ENCODE measurements at places on chromosomes 4 and X.

GRCh38 chr4:78529569-78530209 lies 21.9 kb upstream of the ANXA3 start:
- DNase-seq, result no peak

GRCh38 chr4:111045992-111046391 lies 423.1 kb upstream of the PITX2 start:
- DNase-seq, result no peak

- DNase-seq, result no peak
Measured at GRCh38 chr4:107035819-107036583, at the start of gene DKK2. Gene DKK2 (minus strand): TSS chr4:107036313. CDS start chr4:107035591, 722 bp downstream.

DNA sequence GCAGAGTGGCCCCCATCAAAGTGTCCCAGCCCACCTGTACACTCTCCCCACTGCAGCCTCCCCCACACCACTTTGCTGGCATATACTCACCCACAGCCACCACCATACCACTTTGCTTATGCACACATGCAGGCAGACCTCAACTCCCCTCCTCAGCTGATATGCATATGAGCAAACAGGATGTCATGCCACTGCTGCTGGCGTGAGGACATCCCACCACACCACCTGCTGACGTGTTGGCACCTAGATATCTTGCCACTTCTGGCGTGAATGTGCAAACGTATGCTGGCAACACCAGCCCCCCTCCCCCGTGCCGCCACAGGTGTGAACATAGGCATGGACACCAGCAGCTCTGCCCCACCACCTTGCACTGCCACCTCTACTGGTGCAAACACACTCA lies 22.4 kb upstream of the MAGEA8 start:
- no peak for DNase-seq

DNA sequence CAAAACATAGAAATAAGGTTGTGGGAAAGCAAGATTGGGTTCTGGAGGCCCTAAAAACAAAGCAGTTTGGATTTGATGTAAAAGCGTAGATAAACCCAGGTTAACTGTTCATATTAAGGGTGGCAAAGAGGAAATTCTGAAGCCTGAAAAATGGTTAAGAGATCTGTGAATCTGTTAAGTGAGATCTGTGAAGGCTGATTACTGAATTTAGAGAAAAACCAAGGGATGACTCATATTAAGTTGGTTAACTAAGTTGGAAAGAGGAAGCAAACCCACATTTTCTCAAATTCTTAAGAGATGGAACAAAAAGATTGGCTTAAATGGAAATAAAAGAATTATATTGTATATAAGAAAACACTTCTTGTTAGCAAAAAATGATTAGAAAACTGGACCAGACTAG lies 22.8 kb downstream of the GPAT3 start:
- no peak for DNase-seq

DNA sequence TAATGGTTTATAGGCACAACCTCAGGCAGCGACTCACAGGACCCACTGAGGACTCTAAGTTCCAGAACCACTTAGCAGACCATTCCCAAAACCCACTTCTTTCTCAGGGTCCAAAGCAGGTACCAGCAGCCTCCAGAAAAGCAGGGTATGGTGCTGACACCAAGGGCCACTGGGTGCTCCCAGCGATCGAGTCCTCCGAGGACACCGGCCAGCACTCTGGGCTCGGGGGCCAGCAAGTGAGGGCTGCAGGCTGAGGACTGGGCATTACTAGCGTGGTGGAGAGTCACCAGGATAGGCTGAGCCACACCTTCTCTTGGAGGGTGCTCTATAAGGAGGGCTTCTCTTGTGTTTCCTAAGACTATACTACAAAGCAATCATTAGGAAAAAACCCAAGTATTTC lies 19.3 kb downstream of the LETM1 start:
- DNase-seq, result no peak

- DNase-seq, result no peak
Measured at GRCh38 chrX:154333837-154334271, 38.3 kb downstream of the TKTL1 start.

- DNase-seq, result no peak
Measured at GRCh38 chrX:38626296-38626695, 65.0 kb downstream of the TSPAN7 start.

GRCh38 chr4:69831646-69832325 lies 28.2 kb downstream of the SULT1E1 start:
- DNase-seq, result no peak

DNA sequence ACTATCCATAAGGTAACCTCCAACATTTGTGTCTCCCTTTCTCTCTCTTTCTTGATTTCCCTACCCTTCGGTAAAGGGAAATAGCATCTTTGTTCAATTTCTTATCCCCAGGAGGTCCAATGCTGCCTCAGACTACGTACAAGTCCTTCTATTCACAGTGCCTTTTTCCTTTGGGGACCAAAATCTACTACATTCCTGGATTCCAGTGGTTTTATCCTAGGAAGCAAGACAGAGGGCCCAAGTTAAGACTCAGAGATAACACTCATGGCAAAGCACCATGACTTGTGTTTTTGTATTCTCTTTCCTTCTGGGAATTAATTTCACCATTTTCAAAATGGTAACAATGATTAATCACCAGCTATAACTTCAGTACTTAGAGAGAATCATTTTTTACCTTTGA lies 10.6 kb downstream of the G3BP2 start:
- no peak for DNase-seq

DNA sequence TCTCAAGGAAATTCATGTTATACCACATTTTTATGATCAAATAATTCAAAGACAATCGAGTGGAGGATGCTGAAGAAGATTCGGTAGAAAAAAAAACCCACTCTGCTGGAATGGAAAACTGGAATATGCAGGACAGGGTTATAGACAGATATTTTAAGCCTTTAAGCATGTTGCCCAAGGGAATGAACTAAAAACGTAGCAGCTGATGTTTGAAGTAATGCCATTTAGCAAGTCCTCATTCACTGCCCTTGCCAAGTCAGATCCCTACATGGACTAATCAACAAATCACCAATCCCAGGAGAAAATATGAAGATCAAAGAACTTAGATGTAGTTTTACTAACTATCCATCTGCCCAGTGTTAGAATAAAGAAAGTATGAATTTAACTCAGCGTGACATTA lies 75.6 kb upstream of the ETNPPL start:
- DNase-seq, result no peak

- DNase-seq, result no peak
Measured at GRCh38 chr4:48380583-48381167, 39.3 kb downstream of the SLAIN2 start.

GRCh38 chr4:86970447-86971354 lies 35.9 kb downstream of the AFF1 start:
- no peak for DNase-seq

DNA sequence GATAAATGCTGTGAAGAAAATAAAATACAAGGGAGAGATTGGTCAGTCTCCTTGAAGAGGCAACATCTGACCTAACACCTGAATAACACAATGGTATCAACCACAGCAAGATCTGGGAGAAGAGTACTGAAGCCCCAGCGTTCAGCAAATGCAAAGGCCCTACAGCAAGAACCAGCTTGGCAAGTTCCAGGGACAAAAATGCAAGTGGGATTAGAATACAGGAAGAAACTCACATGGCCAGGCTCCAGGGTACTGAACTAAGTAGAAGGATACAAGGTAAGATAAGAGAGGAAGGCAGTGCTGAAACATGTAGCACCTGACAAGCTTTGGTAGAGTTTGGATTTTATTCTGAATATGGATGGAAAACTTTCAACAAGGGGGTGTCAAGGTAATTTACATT lies 3.6 kb downstream of the SMIM14 start:
- DNase-seq, result no peak

DNA sequence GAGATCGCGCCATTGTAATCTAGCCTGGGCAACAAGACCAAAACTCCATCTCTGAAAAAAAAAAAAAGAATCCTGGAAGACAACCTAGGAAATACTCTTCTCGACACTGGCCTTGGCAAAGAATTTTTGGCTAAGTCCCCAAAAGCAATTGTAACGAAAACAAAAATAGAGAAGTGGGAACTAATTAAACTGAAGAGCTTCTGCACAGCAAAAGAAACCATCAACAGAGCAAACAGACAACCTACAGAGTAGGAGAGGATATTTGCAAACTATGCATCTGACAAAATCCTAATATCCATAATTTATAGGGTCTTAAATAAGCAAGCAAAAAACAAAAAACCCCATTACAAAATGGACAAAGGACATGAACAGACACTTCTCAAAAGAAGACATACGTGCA lies 76.5 kb upstream of the DUSP21 start:
- no peak for DNase-seq

- no peak for DNase-seq
Measured at GRCh38 chr4:84218031-84218430, 281.1 kb downstream of the NKX6-1 start.

GRCh38 chrX:19860571-19860970 lies 26.8 kb downstream of the SH3KBP1 start:
- DNase-seq, result no peak

DNA sequence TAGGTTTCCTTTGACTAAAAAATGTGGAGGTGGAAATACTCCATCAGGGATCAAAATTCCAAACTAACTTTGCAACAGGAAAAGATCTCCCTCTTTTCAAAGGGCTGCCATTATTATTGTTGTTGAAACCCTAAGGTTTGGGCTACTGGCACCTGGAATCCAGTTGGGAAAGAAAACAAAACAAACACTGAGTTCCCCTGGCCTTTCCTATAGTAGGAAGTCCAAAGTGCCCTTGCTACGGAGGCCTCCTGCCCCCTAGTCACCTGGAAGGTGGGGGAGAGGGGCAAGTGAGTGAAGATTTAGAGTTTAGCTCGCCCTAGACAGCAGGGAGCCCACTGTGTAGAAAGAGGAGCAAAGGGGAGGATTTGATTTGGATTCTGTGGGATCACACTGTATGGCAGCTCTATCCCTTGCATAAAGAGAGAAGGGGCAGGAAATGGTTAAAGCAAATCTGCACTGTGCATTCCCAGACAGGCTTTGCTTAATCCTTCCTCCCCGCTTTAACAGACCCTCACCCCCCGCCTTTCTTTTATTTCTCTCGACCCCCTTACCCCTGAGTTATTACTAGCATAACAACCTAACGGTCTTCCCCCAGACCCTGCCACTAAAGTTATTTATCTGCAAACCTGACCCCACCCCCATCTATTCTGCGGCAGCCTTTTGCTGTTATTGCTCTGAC lies 627 bp upstream of the FAT4 start:
- DNase-seq, result no peak
